NCI-H2171 treated with DMSO at 0.1 percent for 48 hours (cell line): ENCODE measurements at places on chromosomes 6 and 20.
A peak's percentile ranks its signal among the peaks of the same experiment; 100 is the strongest.

GRCh38 chr20:41175201-41175651 is 37.9 kb downstream of the PLCG1 start:
- no peak for DNase-seq

- DNase-seq: no peak
Observed at GRCh38 chr6:72049376-72049775, 163.0 kb downstream of the RIMS1 start.

DNA sequence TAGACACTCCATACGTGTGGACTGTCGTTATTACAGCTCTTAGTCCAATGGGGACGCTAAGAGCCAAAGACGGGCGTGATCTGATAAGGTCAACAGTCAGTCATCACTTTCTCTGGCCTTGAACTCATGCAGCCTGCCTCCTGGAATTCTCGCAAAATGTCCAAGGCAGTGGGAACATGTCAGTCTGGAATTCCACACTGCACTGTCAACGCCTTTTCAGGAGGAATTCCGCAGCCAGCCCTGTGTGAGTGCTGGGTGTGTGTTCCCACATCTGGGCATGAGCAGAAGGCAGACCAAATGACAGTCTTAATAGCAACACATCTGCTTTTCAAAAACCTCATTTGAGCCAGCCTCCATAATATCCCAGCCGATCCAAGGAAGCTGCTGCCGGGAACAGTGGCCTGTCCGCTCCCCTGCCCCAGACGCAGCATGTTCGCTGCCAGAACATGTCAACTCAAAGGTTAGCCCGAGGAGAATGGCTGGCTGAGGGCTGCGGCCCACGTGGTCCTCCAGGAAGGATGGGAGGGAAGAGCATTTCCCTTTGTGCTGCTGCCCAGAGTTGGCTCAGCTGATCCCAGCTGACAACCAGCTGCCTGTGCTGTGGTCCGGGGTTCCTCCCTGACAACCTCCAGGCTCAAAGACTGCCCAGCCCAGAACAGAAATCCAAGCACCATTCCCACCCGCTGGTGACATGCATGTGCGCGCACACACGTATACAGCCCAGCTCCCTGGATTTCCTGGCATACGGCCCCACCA is 103.1 kb downstream of the SULF2 start:
- no peak for DNase-seq

DNA sequence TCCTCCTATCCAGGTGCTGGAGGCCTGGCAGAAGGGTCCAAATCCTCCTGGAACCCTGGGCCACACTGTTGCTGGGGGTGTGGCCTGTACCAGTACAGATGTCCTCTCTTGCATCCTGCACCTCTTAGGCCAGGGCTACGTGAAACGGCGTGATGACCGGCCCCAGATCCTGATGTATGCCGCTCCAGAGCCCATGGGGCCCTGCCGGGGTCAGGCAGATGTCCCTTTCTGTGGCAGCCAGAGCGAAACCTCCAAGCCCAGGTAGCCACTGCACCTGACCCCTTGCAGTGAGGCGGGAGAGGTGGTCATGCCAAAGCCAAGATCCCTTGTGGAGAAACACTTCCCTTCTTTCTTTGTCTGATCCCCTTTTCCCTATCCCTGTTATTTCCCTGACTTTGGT is 14.2 kb downstream of the DNPH1 start:
- no peak for DNase-seq

DNA sequence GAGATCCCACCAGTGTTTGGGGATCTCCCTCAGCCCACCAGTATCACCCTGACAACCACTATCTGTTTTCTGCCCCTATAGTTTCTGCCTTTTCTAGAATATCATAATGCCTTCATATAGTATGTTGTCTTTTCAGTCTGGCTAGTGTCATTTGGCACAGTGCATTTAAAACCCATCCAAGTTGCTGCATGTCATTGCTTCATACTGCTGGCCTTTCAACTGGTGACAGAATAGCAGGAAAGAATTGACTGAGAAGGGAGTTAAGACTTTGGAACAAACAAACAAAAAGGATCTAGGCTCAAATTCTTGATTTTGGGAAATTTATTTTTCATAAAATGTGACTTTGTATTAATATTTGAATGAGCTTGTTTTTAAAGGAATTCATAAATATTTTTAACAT is 4.5 kb downstream of the LMBRD1 start:
- no peak for DNase-seq

- no peak for DNase-seq
Observed at GRCh38 chr6:26400626-26401025, 1.4 kb upstream of the BTN3A1 start.

DNA sequence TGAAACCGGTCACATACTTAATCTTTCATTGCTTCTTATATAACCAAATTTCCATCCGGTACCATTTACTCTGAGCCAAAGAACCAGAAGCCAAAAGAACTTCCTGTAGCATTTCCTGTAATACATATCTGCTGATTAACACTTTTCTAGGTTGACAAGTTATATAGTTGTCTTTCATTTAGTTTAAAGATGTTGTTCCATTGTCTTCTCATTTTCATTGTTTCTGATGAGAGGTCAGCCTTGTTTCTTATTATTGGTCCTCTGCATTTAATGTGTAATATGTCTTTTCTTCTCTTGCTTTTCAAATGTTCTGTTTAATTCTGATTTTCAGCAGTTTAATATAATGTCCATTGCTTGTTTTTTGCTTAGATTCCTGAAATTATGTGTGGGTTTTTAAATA is 214.5 kb upstream of the CCN2 start:
- DNase-seq: no peak

GRCh38 chr6:107673076-107673494 is 151.0 kb downstream of the SCML4 start:
- no peak for DNase-seq

DNA sequence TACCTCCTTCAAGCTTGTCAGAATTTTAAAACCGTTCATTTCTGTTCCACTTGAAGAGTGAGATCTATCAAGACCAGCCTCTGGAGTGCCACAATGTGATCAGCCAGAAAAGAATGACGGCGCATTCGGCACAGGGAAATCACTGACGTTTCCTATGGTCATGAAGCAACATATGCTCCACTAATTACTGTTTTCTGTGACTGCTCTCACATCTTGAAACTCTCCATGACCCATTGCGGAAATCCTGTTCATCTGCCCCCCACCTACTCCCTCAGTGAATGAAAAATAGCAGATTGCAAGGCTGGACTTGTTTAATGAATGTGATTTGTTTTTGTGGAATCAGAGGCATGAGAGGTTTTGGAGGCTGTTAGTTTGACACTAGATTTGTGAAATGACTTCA is 53.2 kb downstream of the SAMD5 start:
- peak; percentile 84 for DNase-seq

GRCh38 chr6:32222333-32223230 is 1.3 kb downstream of the NOTCH4 start:
- DNase-seq: no peak

DNA sequence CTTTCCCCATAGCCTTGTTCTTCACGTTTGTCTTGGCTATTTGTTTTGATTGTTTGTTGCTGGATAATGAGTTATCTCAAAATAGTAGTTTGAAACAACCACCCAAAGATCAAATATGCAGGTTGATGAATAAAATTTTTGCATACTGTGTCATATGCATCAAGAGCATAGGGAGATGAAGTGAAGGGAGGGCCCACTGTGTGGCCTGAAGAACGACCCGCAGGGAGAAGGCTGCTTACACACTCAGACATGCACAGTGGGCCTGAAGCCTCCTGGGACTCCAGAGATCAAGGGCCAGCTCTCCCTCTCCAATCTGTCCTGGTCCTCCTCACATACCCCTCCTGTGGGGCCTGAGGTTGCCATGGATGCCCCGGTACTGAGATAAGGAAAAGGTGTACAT is 16.2 kb upstream of the TREM2 start:
- no peak for DNase-seq

DNA sequence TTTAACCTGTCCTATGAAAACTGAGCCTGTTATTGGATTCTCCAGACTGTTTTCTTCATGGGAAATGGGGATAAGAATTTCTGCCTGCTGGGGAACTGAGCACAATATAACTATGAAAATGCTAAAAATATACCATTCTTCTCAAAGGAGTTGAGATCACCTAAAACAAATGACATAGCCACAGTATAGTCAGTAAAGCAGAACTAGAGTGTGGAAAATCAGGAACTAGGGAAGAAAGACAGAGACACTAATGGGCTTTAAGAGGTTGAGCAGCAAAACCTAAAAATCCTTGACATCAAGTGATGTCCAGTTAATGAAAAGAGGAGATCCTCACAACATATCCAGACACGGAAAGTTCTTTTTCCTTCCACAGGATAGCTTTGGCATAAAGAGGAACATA is 215.7 kb upstream of the CST7 start:
- DNase-seq: no peak

DNA sequence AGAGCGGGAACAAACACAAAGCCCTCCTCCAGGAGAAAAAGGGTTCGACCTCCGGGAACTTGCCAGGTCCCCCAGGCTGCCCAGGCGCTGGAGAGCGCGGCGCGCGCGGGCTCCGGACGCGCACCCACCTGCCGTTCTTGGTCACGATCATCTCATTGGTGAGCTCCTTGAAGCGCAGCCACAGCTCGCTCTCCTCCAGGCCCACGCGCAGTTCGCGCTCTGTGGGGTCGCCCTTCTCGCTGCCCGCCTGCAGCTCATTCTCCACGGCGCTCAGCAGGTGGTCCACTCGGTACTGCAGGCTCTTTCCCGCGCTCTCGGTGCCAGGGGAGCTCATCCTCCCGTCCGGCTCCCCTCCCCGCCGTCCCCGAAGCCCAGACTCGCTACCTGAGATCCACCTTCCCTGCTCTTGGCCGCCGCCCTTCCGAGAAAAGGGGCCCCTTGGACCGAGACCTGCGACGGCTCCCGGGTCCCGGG is 356 bp downstream of the TBXT start:
- DNase-seq: no peak

GRCh38 chr6:168050881-168051586 is 28.0 kb downstream of the FRMD1 start:
- DNase-seq: no peak

DNA sequence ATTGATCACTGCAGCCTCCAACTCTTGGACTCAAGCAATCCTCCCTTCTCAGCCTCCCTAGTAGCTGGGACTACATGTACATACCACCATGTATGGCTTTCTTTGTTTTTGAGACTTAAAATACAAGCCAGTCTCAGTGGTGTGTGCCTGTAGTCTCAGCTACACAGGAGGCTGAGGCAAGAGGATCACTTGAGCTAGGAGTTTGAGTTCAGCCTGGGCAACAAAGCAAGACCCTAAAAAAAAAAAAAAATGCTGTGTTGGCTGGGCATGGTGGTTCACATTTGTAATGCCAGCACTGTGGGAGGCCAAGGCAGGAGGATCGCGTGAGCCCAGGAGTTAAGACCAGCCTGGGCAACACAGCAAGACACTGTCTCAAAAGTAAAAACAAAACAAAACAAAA is 51.7 kb downstream of the UBR2 start:
- DNase-seq: no peak

DNA sequence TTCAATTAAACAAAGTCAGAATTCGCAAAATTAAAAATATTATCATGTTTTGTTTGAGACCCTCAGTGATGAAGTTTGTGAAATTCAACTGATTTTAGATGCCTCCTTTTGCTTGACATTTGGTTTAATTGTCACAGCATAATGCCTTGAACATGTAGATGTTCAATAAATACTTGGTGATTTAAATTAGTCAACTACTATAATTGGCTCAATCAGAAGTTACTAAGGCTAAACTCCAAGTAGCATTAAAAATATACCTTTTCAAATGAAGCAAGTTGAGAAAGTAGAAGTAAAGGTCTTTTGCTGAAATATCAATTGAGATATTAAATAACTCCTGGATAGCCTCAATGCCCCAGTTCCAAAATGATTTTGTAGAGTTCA is 145.8 kb upstream of the AKIRIN2 start:
- DNase-seq: no peak

DNA sequence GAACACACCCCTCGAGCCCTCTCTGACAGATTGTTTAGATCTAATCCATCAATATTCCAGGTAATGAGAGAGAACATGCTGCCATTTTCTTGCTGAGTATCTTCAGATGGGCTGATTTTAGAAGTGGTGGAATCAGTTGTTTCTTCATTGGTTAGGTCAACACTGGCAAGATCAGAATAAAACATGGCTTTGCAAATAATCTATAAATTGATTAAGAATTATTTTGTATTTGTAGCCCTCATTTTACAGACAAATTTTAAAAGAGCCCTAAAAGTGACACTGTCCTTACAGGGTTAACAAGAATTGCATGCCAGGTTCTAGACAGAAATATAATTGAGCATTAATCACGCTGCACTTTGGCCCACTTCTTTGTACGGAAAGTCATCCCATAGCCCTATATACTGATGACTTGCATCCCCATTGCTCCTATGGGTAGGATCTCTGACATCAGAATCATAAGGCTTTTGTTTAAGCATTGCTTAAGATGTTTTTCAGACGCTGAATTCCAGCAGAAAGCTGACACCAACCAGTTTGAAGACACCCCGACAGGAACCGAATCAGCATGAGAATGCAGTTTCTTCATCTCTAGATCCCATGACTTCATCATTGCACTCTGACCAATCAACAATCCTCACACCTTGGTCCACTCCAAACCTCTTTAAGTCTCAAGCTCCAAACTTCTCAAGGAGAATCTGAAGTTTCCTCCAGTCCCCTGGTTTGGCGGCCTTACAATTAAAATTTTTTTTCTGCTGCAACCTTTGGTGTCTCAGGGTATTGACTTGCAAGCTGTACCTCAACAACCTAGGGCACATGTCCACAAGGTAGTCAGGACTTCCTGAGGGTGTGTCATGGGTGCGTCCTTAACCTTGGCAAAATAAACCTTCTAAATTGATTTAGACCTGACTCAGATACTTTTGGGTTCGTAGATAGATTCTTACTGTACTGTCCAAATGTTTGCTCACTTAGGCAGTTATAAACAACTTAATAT is 7.8 kb downstream of the TDP2 start:
- DNase-seq: no peak

DNA sequence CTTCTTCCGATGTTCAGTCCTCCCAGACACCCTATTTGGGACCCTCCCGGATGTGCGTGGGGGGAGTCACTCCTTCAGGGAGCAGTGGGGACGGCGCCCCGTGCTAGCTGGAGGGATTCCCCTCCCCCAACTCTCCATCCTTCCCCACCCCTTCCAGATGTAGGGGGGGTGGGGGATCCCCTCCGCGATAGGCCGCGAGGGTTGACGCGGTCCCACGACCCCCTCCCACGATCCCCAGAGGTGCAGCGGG is 548 bp downstream of the GNL1 start:
- DNase-seq: peak; percentile 30

DNA sequence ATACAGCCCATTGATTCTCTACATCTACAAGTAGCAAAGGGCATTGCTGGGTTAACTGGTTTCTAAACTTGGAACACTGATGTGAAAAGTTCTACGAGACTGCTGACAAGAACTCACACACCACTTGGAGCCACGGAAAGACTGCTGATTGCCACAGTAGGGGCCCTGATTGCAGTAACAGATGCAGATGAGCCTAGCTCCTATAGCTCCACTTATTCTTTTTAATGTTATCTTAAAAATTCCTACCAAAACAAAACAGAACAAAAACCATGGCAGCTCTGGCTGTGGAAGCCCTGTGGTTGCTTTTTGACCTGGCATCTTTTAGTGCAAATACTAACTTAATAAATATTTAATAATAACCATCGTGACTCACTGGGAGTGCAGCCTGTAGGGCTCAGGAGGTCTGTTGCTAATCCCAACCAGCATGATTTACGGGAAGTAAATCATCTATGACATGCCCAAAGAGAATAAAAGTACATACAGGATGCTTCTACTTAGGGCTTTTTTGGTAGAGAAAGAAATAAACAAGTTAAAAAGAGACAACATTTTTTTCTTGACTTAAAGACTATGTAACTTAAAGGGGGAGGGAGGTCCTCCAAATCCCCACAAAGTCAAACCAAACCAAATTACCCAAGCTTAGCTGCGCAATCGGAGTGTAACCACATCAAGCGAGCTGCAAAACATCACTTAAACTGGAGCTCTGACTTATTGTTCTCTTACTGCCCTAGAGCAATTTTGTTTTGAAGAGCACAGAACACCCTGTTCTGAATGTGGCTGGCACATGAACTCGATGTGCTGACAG is 87.2 kb downstream of the FKBP5 start:
- DNase-seq: no peak
